ENCODE measurements at places on chromosomes 5 and 9. TPM values are rescaled to one million over a fixed set of nuclear protein-coding genes. Genes with fewer than 3 reads are reported as not detected.

Gene IFNA2
- not detected for total RNA-seq

Gene CDHR2
- 0.45 TPM for total RNA-seq

Gene IL13
- not detected for total RNA-seq

- DNase-seq, result no peak
Observed at GRCh38 chr5:139446956-139447779, 7.8 kb upstream of the DNAJC18 start.

DNA sequence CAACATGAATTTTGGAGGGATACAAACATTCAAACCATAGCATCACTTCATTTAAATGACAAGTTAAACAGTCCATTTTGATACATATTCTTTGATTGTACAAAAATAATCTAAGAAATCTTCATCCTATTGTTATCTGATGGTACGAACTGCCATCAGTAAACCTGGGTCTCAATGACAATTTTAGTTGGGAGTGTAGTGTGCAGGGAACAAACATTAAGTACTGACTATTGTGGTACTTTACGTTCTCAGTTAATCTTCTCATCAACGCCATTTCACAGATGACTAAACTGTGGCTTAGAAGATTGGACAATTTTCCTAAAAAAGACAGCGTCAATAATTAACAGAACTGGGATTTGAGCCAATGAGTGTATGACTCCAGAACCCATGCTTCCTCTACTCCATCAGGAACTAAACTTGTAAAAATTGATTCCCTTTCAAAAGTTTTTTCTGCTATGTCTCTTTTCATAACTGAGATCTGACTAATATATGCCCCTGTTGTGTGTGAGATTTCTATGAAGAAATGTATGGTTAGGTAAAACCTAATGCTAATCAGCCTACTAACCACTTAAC lies 21.1 kb downstream of the TNPO1 start:
- no peak for DNase-seq

- DNase-seq, result no peak
Observed at GRCh38 chr5:177288191-177288590, 15.3 kb downstream of the RAB24 start.

DNA sequence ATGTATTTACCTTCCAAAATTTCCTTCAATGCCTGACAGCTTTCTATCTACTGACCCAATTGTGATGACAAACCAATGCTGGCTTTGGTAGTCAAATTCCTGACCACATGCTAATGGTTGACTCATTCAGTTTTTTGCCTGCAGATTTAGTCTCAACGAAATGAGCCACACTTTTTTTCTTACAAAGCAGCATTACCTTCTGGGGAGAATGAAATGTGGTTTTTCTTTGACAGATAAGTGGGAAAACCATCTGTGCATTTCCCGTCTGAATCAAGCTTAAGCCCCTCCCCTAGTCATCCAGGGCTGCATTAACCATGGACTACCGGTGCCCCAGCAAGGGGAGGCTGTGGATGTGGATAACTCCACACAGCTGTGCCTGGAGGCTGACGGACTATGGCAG lies 99.6 kb upstream of the TAF11L2 start:
- DNase-seq, result no peak

- DNase-seq, result no peak
Observed at GRCh38 chr5:64746446-64746845, 22.0 kb downstream of the SREK1IP1 start.

GRCh38 chr9:86241216-86241615 lies 18.2 kb downstream of the C9orf153 start:
- no peak for DNase-seq

DNA sequence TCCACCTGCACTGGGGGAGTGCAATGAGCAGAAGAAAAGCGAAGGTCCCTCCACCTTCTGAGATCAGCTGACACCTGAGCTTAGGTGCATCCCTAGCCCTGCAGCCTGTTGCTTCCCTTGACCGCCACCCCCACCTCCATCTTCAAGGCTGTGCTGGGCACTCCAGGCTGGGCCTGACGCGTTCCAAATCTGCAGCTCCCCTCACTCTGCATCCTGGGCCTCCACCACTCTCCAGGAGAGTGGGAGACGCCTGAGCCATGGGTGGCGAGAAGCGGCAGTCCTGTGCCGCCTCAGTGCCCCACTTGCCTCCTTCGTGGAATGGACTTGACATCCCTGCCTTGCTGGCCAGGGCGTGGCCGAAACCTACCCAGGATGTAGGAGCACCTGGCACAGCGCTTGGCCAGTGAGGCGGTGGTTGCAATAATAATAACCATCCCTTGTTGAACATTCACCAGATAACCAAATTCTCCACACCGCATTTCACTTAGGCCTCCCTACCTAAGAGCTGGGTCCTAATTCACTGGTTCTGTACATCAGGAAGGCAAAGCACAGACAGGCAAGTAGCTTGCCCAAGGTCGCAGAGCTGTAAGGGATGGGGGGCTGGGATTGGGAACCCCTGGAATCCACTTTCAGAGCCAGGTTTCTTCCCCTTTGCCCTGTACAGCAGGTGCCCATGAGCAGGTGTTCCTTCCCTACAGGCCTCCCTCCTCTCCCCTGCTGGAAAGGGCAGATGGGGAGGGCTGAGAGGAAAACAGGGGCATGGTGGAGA lies 11.7 kb downstream of the B4GALT7 start:
- DNase-seq, result peak; percentile 71

GRCh38 chr5:96151891-96152290 lies 190.2 kb upstream of the ELL2 start:
- DNase-seq, result no peak
